ENCODE measurements at places on chromosomes 5 and 9.

DNA sequence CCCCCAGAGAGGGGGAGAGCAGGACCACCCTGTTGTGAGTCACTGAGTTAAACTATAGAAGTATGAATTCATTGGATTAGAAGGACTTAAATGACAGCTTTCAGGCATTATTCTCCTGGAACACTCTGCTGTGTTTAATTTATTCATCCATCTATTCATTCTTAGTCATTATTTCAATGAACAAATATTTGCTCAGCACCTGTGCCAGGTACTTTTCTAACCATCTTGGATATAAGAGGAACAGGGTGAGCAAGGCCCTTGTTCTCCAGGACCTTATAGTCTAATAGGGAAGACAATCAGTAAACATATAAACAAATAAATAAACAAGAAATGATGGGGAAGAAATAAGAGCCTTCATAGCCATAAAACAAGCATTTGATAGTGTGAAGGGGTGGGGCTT lies 483.9 kb upstream of the BRINP1 start:
- no peak for DNase-seq

DNA sequence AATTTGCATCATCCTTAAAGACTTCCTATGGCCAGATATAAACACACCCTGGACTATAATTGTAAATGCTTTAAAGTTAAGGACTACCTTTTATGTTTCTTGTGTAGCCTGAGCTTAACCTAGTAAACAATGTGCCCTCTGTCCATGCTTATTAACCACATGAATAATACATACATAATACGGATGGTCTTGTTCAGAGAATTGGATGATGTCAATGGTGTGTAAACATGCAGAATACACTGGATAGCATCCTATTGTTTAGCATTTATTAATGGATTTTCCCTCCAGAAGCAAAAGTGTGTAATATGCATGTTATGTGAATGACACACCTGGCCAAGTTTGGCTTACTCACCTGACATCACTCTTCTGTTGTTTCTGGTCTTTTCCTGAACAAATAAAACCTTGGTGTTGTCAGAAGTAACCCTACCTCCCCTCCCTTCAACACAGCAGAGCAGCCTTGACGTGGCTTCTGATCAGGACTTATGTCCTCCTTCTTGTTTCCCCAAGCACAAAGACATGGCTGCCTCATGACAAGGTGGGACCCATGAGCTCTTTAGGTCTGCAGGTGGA lies 517.9 kb downstream of the MTRR start:
- DNase-seq = no peak

GRCh38 chr5:165999693-166000320 lies 2291.6 kb upstream of the WWC1 start:
- DNase-seq = no peak

GRCh38 chr5:112186401-112186990 lies 232.6 kb downstream of the EPB41L4A start:
- no peak for DNase-seq

- DNase-seq = no peak
These were observed 541.1 kb downstream of the DNAH5 start for GRCh38 chr5:13403351-13403750.

GRCh38 chr9:6218099-6218502 lies 2.5 kb downstream of the IL33 start:
- no peak for DNase-seq

DNA sequence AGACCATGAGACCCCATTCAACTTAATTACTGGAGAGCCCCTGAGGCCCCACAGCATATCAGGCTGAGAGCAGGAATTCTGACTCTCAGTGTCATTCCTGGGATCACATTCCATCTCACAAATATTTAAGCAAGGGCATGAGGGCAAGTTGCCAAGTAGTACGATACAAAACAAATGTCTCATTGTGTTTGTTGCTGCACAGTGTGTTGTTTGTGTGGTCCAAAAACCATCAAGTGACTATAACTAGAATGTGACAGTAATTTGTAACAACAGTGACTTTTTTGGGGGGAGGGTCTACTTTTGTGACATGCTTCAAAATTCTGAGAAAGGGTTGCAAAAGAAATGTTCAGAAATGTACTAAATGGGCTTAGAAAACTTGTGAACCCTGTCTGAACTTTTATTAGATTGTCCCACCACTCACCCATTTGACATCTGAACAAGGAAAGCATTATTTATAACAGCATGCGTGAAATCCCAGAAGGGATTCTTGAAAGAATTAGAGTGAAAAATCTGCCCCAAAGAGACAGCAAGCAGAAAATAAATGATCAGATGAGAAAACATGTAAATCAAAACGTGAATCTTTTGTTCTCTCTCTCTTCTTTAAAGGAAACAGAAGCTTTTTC lies 347.0 kb downstream of the NTRK2 start:
- DNase-seq = no peak

DNA sequence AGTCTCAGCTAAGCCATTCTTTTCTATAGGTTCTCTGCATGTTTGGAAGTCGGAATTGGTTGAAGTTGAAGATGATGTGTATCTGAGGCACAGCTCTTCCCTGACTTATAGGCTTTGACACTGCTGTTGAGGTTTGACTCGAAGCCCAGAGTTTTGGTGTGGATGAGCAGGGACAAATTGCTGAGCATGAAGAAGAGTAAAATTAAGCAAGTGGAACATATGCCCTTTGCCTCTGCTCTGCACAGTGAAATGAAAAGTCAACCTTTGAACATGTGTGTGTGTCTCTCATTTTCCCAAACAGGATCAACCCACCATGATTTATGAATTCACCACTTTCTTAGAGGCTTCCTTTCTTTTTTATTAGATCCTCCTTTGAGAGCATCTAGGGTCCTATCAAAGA lies 8.5 kb downstream of the HMHB1 start:
- DNase-seq = no peak

GRCh38 chr5:99191206-99191745 lies 262.5 kb upstream of the CHD1 start:
- no peak for DNase-seq

DNA sequence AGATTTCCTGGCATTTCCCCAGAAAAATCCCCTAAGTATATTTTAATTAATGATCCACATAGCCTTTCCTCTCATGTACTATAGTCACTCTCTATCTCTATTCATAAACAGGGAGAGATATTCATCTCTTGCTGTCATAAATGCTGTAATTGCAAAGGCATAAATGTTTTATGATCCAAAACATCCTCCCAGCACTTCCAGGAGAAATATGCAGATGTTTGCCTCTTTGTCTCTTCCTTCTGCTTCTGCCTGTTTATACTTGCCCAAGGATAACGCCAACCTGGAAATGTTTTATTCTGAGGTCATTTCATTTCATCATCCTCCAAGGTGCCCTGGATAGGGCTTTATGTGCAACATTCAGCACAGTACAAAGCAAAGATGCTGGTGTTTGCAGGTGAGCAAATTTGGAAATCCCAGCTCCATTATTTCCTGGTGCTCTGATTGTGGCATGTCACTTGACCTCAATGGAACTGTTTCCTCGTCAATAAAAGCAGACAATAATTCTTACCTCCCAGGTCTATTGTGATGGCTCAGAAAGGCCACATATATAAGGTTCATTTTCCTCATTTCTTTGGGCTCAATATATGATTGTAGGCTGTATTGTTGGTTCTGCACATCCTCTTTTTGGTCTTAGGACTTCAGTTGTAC lies 6.9 kb downstream of the TNFSF15 start:
- no peak for DNase-seq

DNA sequence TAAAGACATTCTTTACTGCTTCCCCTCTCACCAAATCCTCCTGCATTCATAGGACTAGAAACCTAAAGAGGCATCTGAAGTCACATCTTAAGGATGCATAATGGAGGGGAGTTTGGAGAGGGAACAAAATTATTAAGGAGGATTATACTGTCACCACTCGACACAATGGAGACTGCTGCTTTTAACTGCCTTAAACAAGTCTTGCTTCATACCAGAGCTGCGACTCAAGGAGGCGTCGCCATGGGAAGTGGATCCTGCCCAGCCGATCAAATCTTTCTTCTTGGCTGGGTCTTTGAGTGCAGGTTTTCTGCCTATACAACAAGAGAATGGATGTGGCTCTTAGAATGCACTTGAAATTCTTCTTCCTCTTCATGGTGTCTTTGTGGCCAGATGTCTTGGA lies 66.7 kb upstream of the FOXE1 start:
- DNase-seq = no peak

DNA sequence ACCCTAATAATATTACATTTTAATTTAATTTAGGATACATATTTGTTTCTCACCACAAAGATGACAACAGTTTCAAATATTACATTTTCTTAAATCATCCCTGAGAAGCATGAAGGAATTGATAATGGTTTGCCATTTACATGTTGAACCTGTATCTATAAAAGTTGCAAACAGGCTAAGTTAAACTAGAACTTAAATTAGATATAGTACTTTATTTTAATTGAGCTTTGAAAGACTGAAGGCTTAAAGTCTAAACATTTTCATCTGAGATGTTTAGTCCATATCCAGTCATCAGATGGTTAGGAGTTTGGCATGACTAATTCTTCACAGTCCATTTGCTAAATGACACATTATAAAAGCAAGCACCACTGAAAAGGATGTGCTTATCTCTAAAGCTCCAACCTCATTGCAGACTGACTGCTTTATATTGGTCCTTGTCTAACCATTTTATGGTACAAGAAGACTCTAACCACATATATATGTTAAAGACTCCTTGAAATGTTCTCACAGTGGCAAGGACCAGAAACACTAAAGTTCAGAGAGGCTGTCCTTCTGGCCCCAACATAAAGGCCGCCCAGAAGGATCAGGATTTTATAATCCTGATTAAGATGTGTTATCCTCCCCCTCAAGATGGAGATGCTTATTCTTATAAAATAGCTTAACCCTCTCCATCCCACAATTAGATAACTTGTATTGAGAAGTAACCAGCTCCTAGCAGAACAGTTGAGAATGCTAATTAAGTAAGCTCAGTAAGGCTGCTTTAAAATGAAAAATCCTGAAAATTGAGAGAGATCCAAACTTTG lies 25.8 kb downstream of the WNT8A start:
- no peak for DNase-seq

GRCh38 chr5:177523711-177524538 lies 7.2 kb upstream of the DDX41 start:
- no peak for DNase-seq

Measured in bone marrow (tissue), 2 donors.